ENCODE measurements at places on chromosomes 11 and 22.
A peak's percentile ranks its signal among the peaks of the same experiment; 100 is the strongest.

DNA sequence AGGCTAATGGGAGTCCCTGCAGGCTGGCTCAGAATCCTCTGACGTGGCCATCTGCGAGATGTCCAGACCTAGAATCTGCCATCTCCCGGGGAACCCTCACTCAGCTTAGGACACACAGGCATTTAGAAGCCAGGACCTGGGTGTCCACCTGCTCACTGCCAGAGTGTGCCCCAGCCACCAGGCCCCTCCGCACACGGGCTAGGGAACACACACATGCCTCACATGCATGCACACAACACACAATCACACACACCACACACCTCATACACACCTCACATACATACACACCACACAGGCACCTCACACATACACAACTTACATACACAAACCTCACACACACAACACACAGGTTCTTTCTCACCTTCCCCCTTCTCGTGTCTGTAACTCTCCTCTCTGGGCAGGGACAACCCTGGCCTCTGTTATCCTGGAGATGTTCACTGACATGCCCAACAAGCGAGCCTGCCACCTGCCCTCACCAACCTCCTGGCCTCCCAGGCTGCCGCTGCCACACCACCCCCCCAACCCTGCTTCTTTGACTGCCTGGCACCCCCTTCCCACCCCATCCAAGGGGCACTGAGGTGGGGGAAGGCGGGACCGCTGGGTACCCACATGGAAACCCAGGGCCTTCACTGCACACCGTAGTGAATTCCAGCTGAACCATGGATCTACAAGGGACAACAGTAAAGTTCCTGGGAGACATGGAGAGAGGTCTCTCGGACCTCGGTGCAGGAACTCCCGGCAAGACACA lies 38.1 kb downstream of the GNB1L start:
- no peak for DNase-seq

DNA sequence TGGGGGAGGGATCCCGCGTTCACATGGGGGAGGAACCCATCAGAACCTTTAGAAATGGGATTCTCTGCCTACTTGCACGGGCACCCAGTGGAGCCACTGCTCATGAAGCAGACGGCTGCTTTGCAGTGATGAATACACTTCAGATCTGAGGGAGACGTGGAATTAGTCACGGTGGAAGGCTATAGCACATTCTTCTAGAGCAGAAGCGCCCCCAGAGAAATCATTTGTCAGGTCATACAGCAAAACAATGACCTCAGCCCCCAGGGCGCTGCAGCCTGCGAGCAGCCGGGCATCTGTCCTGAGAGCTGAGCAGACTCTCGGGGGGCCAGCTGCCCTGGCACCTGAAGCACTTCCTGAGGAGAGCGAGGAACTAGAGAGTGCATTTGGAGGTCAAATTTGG lies 12.7 kb downstream of the TP53AIP1 start:
- no peak for DNase-seq

GRCh38 chr11:90465553-90465952 lies 242.7 kb upstream of the CHORDC1 start:
- DNase-seq, result no peak

GRCh38 chr22:37244114-37244921 lies at the start of gene RAC2:
RAC2 (minus strand) TSS chr22:37244269; CDS start chr22:37244148, 121 bp downstream.
- DNase-seq, result no peak

DNA sequence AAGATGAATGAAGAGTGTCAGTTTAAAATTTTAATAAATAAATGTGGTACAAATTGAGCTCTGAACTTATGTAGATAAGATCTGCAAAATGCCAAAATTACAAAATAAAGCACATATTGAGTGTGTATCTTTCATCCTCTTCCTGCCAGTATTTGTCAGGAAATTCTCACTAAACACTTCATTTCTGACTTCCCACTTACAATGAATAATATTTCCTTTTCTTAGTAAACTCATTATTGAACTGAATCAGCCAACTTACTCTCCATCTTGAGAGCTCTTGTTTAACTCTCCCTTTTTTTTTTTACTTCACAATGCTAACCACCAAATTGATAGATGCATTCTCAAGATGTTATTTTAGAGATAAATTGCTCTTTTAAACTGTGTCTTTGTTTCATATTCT lies 1230.2 kb downstream of the JRKL start:
- DNase-seq, result no peak

- no peak for DNase-seq
Measured at GRCh38 chr11:12817681-12818332, 143.6 kb downstream of the TEAD1 start.

GRCh38 chr11:7509966-7510365 lies 3.8 kb upstream of the PPFIBP2 start:
- no peak for DNase-seq

GRCh38 chr11:8838248-8838647 lies 72.7 kb upstream of the AKIP1 start:
- no peak for DNase-seq

- DNase-seq, result no peak
Measured at GRCh38 chr22:19772422-19772672, 11.8 kb downstream of the TBX1 start.

- DNase-seq, result no peak
Measured at GRCh38 chr11:93517611-93518010, 25.6 kb downstream of the SMCO4 start.

GRCh38 chr11:118610773-118611432 lies 3.5 kb downstream of the PHLDB1 start:
- peak; percentile 73 for DNase-seq

DNA sequence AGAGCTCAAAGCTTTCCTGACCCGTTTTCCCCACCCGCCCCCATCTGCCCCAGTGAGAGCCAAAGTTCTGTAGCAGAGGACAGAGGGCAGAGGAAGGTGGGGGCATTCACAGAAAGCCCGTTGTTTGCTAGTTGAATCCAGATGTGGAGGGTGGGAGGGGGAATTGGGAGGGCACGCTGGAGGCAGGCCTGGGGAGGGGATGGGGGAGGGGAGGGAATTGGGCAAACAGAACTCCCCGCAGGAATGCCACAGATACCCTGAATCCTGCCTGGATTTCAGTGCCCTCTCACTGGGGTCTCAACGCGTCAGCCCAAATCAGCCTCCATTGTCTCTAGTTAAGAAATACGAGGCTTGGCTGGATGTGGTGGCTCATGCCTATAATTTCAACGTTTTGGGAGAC lies 12.9 kb upstream of the OAF start:
- no peak for DNase-seq

- DNase-seq, result no peak
Measured at GRCh38 chr11:11584530-11584810, 37.3 kb downstream of the GALNT18 start.

DNA sequence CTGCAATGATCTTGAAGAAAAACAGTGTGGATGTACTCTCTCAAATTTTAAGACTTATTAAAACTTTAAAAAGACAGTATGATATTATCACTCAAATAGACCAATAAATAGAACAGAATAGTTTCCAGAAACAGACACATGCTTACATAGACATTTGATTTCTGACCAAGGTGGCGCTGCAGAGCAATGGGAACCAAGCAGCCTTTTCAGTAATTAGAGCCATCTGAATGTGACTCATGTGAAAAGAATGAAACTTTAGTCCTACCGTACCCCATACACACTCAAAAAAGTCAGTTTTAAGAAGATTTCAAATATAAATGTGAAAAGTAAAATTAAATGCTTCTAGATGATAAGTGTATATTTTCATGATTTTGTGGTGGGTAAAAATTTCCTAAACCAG lies 74.2 kb upstream of the MS4A8 start:
- DNase-seq, result no peak

DNA sequence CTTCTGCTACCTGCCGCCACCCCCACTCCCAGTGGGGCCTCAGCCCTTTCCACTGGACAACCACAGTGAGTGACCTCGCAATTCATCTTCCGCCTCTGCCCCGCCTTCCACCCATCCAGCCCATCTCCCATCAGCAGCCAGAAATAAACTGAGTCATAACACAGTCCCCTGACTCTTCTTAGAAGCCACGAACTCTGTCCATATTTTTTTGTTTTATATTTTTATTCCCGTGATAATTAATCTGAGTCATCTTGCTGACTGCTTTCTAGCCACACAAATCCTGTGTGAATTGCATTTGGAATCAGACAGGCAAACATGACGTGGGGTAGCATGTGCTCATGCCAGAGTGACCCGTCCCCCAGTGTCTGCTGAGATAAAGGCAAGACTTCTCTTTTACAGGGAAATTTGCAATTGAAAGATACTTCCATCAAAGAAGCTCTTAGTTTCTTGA lies 7.0 kb downstream of the FADD start:
- no peak for DNase-seq

DNA sequence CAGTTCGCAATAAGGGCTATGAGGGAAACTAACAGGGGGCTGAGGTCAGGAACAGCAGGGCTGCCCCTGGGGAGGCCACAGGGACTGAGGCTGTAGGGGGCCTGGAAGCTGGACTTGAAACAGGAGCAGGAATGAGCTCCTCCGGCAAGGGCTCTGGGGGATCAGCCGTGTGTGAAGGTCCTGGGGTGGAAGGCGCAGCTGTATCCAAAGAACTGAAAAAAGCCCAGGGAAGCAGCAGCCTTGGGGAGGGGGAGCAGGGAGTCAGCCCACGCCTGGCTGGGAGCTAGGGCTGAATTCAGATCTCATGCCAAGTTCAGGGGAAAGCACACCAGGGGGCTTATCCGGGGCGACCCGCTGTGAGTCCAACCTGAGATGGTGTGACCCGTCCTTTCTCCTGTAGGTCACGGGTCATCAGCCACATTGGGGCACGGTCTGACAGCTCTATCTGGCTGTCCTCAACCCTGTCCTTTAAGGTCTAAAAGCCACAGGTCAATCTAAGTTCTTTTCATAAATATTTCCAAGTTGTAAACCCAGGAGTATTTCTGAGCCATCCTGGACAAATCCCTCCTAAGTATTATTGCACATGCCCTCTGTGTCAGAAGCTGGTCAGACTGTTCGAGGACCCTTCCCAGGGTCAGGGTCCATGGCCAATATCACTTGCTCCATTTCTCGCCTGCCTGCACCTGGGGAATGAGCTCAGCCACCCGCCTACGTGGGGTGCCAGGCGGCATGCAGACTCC lies 18.0 kb downstream of the TP53AIP1 start:
- DNase-seq, result no peak

- peak; percentile 52 for DNase-seq
Measured at GRCh38 chr11:59206635-59207034, 6.1 kb downstream of the MPEG1 start.
